ENCODE measurements at places on chromosomes 11 and 22. TPM values are rescaled to one million over a fixed set of nuclear protein-coding genes. Genes with fewer than 3 reads are reported as not detected.

DNA sequence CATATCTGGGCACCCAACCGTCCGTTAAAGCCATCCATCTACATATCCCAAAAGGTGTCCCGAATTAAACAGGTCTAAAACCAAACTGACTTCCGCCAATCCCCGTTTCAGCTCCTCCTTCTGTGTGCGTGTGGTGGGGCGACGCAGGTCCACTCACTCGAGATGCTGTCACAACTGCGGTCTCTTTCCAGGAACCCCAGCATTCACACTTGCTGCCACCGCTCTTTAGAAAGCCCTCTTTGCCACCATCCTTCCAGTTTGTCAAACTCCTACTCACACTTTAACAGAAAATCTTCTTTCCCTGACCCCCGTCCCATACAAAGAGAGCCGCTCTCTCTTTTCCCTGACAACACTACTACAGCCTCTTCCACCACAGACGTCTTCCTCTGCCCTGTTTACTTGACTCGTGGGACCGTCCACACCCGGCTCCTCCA lies 467 bp downstream of the ESS2 start:
- no peak for DNase-seq

- no peak for DNase-seq
Measured at GRCh38 chr11:69437001-69437875, 44.2 kb upstream of the LINC01488 start.

The POU2AF3 gene
- 2.5 TPM for total RNA-seq

- DNase-seq, result no peak
Measured at GRCh38 chr22:42885446-42885845, 28.4 kb upstream of the ARFGAP3 start.

The MS4A3 gene
- 29.5 TPM for total RNA-seq

The KCTD14 gene
- 3.1 TPM for total RNA-seq

DNA sequence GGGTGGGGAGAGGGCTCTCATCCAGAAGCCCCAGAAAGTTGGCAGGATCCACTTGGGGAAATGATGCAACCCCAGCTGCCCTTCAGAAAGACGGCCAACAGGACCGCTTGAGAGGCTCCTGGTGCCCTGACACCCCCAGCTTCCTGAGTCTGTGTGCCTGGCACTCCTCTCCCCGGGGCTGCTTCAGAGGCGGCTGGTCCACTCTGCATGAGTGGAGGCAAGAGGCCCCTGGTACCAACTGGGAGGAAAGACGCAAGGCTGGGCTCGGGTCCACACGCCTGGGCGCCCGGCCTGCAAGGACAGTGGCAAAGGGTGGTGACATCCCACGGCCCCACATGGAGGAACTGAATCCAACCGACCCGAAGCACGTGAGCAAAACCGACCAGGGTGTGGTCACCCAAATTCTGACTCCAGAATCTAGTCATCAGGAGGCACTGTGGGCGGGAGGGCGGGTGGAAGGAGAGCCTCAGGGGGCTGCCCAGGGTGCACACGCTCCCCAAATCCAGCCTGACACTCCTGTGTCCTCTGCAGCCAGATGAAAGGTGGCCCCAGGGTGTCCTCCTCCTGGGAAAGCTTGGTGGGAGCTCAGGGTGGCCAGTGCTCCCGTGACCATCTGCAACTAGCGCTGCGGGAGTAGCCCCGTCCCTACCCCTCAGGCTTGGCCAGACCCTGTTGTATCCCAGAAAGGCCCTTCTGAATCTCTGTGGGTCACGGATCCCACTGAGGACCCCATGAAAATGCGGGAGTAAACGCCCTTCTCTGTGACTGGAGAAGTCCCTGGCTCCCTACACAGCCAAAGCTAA lies 3.7 kb downstream of the RNH1 start:
- DNase-seq, result no peak

GRCh38 chr11:133911171-133911570 lies 45.6 kb downstream of the IGSF9B start:
- DNase-seq, result no peak

DNA sequence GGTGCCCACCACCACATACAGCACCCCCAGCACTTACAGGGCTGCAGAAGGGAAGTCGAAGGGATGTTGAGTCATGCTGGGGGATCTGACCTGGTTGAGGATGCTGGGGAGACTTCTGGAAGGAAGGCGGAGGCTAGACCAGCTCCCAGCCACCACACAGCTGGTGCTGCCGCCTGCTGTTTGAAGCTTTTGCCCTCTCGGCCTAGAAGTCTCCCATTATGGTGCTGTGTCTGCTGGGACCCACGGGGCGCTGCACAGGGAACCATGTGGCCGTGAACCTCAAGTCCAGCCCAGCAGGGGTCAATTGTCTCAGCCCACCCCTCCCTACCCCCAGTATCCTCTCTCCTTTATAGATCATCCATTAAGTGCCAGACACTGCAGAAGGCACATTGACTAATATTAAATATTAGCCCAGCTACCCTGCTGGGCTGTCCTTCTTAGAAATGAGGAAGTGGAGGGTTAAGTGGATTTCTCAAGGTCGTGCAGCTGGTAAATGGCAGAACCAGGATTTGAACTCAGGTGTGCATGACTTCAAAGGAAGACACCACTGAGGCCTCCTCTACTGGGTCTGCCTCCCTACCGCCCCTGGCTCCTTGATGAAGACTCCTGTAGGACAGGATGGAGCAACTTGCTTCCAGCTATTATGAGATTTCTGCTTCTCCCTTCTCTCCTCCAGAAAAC lies 49.7 kb downstream of the CYTH4 start:
- no peak for DNase-seq

GRCh38 chr22:42760806-42761565 lies 40.3 kb upstream of the A4GALT start:
- DNase-seq, result no peak

DNA sequence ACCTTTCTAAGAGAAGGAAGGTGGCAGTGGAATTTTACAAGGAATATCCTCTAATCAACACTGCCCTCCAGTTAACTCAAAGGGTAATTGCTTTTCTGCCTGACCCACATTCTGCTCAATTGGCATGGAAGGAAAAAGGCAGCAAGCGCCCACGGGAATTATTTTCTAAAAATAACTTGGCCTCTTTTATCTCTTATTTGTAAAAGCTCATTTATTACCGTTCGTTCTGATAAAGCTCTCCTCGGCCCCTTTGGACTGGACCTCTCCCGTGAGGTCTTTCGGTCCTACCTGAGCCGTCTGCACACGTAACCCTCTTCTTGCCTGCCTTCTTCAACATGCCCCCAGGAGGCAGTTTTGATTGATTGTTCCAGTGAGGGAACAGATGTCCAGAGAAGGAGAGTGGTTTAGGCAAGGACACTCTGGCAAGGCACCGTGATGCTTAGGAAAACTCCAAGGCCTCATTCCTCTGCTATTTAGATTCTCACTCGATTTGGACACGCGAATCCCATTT lies 53.2 kb upstream of the CRTAM start:
- DNase-seq, result no peak

- no peak for DNase-seq
Measured at GRCh38 chr22:39097098-39098020, at the start of gene APOBEC3H. TSS of gene APOBEC3H (plus strand) at chr22:39097244. CDS start at chr22:39100279, 3,035 bp downstream.

The OR8D1 gene
- total RNA-seq, result not detected

DNA sequence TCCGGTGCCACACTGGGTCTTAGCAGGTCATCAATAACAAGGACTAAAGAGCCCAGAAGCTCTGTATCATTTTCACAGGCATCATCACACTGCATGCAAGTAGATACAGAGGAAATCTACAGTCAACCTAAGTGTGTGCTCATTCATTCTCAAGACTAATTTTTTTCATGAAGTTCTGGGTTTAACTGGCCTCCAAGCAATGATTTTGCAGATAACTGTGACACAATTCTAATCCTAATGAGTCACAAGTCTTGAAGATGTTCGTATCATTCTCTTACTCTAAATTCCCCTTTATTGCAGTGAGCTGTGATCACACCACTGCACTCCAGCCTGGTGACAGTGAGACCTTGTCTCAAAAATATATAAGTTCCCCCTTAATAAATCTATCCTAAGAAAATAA lies 2.5 kb downstream of the OR52W1 start:
- no peak for DNase-seq

The GAL3ST1 gene
- 12.2 TPM for total RNA-seq

DNA sequence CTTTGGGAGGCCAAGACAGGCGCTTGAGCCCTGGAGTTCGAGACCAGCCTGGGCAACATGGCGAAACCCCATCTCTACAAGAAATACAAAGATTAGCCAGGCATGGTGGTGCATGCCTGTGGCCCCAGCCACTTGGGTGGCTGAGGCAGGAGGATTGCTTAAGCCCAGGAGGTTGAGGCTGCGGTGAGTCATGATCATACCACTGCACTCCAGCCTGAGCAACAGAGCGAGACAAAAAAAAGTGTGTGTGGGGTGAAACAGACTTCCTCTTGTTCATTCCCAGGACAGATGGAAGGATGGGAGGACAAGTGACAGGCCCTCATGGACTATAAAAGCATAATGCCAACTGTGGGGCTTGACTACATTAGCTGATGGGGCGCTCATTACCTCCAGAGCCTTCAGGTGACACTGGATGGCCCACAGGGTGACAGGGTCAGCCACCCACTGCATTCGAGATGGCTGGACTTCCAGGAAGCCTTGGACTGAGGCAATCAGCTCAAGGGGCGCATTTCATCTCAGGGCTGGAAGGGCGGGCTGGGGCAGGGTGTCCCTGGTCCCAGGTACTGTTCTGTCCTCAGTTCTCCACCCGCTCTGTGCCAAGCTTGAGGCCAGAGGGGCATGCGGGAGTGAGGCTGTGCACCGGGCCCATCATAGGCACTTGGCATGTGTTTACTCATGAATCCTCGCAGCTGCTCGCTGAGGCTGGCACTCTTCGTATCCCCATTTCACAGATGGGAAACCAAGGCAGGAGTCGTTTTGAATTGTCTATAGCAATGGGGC lies 12.5 kb downstream of the NPTXR start:
- no peak for DNase-seq

GRCh38 chr11:87820011-87820410 lies 355.2 kb downstream of the RAB38 start:
- DNase-seq, result no peak

GRCh38 chr11:27716835-27717234 lies 16.6 kb upstream of the BDNF start:
- DNase-seq, result no peak

DNA sequence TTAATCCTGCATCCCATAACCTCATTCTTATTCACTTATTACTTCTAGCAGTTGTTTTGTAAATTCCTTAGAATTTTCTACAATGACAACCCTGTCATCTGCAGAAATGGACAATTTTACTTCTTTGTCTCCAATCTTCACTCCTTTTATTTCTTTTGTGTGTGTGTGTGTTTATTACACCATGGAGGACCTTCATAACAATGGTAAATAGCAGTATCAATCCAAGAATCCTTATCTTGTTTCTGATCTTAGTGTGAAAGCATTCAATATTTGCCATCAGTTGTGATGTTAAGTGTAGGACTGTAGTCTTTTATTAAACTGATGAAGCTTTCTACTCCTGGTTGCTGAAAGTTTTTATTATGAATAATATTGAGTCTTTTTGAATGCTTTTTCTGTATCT lies 109.1 kb downstream of the MPPED2 start:
- DNase-seq, result no peak

DNA sequence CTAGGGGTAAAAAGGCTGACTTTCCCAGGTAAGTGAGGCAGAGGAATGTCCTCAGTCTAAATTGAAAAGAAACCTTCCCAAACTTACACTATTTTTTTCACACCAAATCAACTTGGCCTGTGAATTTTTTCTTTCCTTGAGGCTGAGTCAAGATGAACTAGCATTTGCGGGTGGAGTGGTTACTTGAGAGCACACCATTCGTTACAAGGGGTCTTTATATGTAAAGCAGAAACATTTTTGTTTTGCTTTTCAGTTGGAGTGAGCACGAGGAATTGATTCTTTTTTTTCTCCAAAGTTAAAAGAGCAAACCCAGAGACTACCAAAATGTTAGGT lies 36.4 kb downstream of the MAML2 start:
- no peak for DNase-seq

DNA sequence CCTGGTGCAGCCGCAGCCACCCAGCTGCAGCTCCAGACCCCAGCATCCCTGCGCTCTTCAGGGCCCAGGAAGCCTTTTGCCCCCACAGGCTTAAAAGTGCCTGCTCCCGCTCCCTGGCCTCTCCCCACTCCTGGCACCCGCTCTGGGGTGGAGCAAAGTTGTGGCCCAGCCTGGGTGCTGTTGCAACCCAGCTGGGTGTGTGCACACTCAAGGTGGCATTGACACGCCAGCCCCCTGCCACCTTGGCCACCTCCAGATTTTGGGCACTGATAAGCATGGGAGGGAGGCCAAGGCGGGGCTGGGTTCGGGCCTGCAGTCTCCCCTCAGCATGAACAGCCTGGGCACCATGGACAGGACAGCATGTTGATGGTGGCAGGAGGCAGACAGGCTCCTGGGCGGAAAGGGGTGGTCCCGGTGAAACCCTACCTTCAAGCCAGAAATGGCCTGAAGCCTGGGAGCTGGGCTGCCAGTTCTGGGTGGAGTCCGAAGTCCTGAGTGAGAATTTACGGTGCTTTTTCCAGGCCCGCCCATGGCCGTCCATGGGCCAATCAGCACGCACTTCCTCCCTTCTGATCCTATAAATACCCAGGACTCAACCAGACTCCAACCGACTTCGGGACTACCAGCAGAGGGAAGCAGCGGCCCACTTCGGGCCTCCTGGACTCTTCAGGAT lies 23.6 kb upstream of the RNASEH2C start:
- DNase-seq, result no peak

- DNase-seq, result no peak
Measured at GRCh38 chr11:44709281-44709562, 17.5 kb upstream of the TSPAN18 start.

- DNase-seq, result no peak
Measured at GRCh38 chr22:19406281-19406811, 25.2 kb downstream of the HIRA start.

The OVCH2 gene
- not detected for total RNA-seq

The FXYD2 gene
- total RNA-seq, result 5.0 TPM

The OR4A16 gene
- total RNA-seq, result not detected

GRCh38 chr22:20063271-20064139 lies 16.5 kb upstream of the DGCR8 start:
- no peak for DNase-seq

DNA sequence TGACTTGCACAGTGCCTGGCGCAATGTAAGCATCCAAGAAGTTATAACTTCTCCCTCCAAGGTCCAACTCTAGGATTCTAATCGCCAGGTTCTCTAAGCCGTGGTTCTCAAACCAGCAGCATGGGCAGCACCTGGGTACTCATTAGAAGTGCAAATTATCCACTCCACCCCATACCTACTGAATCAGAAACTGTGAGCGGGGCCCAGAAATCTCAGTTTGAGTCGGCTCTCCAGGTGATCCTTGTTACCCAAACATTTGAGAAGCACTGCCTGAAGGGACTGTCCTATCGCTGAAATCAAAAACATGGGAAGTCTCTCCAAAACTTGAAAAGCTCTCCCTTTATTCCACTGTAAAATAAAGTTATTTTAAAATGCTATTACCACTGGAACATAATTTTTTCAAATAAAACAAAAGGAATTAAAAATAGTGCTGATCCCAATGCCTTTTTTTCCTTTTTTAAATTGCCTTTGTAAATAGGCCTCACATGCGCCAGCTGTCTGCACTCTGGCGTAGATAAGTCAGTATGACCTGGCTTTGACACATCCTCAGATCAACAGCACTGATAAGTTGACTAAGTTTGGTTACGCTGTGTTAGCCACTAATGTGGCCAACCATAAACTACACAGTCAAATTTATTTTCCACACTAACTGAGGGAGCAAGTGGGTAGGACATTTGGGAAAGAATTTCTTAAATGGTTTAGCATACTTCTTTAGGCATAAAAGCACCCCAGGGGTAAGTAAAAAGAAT lies 8.4 kb upstream of the CTR9 start:
- DNase-seq, result no peak

- DNase-seq, result no peak
Measured at GRCh38 chr11:1931341-1932104, 12.0 kb downstream of the TNNT3 start.

The EMSY gene
- 31.8 TPM for total RNA-seq

- DNase-seq, result no peak
Measured at GRCh38 chr11:57200917-57201316, 19.2 kb downstream of the LRRC55 start.

The TRPM5 gene
- 0.11 TPM for total RNA-seq

Measured in spinal cord (tissue), 10 donors.